HT-29 (cell line): ENCODE measurements at places on chromosomes 5 and 9.

- DNase-seq: no peak
These were observed 1390.3 kb upstream of the NUDT12 start for GRCh38 chr5:104952876-104953275.

DNA sequence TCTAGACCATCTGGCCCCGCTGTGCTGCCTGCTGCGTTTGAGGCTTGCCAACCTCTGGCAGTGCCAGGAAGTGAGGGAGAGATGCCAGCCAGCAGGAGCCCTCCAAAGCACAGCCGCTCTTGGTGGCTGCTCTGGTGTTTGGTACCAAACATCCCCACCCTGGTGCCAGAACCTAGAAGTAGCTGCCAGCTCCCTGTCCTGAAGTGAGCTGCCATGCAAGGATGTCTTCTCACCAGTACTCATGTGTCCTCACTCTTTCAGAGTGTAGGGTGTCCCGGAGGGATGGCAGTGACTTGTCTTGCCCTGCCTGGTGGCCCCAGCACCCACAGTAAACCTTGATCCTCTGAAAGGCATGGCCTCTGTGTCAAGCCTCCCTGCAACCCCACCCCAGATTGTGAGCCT, 43.4 kb downstream of the AMBP start:
- DNase-seq: no peak

GRCh38 chr9:114309096-114309495, 13.8 kb upstream of the ORM1 start:
- no peak for DNase-seq

GRCh38 chr5:113692891-113693457, 179.5 kb downstream of the YTHDC2 start:
- no peak for DNase-seq

GRCh38 chr5:6333182-6333905, 45.0 kb downstream of the MED10 start:
- DNase-seq: no peak

DNA sequence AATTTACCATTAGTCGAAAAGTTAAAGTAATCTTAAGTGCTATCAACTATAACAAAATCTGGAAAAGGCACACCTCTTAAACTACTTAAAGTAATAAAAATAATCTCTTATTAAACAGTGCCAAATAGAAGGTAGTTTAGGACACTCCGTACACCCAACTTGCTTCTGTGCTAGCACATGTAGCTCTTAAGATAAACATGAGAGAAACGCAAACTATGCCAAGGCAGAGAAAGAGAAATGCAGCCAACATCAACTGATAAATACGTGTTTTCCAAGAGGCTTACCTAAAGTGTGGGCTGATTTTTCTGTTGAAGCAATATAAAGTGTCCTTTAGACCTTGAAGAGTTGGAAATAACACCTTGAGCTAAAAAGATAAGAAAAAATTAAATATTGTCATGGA, 480.6 kb upstream of the DAB2 start:
- DNase-seq: no peak

- DNase-seq: no peak
These were observed 828.4 kb downstream of the TLR4 start for GRCh38 chr9:118532592-118532991.

DNA sequence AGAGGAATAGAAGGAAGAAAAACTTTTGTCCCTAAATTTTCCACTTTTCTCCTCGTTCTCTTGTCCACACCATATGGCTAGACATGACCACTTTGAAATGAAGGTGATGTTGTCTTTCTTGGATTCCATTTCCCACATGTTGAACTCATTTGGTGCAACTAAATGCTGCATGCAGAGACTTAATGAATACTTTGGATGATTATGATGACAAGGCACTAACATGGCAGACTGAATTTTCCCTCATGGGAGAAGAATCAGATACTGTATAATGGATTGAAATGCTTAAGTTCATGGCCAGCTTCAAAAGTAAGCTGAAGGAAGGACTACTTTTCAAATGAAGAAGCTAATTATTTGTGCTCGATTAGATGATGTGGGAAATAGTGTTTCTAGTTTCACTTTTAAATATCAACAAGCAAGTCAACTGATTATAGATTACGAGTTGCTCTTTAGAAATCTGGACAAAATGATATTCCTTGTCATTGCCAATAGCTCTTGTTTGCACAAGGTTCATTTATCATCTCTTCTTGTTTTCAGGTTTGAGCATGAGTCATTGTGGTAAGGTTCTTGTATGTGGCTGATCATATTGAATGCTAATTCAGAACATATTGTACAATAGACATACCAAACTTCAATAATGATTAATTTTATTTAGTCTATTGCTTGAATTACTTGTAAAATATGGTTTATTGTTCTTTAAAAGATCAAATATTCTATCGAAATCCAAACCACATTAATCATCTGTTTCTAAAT, 501.3 kb upstream of the FTMT start:
- DNase-seq: peak; percentile 53

GRCh38 chr9:99213197-99213596, 8.5 kb downstream of the ALG2 start:
- no peak for DNase-seq

DNA sequence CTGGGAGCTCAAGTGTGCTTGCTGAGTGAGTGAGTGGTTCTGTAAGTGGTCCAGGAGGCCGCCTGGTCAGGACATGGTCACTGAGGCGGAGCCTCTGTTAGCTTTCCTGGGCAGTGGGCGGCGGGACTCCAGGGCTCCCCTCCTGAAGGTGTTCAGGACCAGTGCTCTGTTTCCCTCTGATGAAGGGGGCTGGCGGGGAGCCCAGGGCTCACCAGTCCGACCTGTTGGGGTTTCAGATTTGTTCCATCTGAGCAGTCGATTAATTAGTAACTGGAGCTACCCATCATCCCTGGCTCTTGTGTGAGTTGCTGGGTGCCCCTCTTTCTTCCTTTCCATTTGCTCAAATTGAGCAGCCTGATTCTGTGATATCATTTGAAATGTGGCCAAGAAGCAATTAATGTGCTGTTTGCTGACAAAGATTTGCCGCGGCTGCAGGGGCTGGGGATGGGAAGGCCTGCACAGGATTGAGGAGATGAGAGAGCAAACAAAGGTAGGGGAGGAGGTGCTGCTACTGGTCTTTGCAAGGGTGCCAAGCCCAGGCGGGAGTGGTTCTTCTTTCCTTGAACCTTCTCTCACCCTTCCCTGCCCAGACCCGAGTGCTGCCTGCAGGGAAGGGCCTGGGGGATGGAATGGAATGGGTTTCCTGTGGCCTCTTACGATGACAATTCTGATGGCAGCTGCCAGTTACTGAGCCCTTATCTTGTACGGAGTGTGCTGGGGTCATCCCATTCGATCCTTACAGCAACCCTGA, 92.8 kb upstream of the PITX1 start:
- peak; percentile 43 for DNase-seq

- no peak for DNase-seq
These were observed 27.0 kb upstream of the C7 start for GRCh38 chr5:40882291-40882690.

DNA sequence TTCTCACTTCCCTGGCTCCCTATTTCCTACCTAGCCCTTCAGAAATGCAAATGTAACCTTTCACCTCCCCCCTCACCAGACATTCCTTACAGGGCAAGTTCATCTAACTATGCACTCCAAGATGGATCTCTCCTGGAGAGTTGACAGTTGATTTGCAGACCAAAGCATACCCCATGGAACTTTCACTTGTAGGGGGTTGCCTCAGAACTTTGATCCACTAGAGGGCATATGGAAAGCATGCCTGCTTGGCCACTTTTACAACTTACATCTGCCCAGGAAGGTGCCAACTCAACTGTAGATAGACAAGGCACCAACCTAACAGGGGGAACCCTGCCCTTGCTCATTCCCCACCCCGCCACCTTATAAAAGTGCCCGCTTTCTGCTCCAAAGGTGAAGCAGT, 187.8 kb downstream of the NXNL2 start:
- peak; percentile 12 for DNase-seq

- no peak for DNase-seq
These were observed 521.1 kb upstream of the DAB2 start for GRCh38 chr5:39945870-39946269.

GRCh38 chr9:136648751-136649150, 14.0 kb upstream of the EGFL7 start:
- no peak for DNase-seq

- DNase-seq: no peak
These were observed 522.9 kb upstream of the DAB2 start for GRCh38 chr5:39947657-39948056.

DNA sequence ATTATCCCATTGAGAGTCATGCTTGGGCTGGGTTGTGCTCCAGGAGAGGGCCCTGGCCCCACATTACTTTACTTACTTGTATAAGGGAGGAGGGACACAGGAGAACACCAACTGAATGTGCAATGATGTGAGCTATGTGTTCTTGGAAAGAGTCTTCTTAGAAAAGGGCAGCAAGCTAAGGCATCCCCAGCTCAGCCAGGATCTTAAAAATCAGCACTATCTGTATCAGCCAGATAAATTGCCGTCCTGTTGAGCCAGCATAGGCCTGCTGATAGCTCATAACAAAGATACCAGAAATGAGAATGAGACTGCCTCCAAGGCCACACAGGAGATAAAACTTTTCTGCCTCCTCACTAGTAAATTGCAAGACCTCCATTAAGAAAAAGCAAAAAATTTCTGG, 357.5 kb downstream of the CAAP1 start:
- DNase-seq: no peak

GRCh38 chr9:77176106-77176505, 1.2 kb upstream of the VPS13A start:
- no peak for DNase-seq

GRCh38 chr5:87147441-87147840, 120.2 kb upstream of the RASA1 start:
- DNase-seq: no peak

DNA sequence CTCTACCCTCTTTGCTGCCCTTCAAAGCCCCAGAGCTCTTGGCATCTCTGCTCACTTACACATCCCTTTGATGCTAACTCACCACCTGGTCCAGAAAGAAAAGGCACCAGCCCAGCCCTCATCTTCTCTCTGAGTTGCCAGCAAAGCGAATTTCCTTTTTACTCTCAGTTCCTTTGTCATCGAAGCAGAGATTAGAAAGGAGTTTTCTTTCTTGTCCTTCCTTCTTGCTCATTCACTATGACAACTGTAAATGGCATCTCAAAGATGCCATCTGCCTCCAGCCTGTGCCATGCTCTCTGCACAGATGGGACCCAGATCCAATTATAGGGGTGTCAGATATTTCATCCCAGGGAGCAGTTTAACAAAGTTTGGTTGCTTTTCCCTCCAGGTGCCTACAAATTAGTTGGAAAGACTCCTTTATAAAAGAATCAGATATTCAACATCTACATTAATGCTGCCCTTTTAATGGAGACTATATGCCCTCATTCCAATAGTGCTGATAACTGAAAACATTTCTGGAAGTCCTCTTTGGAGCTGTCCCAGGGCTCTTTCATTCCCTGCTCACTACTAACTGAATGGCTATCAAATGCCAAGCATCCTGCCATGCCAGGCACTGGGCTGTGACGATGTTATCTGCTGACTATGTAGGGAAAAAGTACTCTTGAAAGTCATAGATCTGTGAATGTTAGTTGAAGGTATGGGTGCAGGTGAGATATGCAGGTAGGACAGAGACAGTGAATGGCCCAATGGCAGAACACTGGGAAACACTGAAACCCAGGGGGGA, 58.9 kb downstream of the SUSD1 start:
- no peak for DNase-seq

DNA sequence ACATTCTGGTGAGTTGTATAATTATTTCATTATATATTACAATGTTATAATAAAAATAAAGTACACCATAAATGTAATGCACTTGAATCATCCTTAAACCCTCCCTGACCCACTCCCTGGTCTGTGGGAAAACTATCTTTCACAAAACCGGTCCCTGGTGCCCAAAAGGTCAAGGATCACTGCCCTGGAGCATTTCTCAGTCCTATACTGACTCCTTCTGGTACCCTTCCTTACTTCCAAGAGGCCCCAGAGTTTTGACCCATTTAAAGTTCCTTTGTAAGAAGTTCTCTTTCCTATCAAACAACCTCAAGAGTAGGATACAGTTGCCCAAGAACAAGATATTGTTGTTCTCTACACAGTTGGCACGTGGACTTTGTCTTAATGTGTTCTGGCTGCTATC, 88.9 kb upstream of the TRPM3 start:
- DNase-seq: no peak

GRCh38 chr9:116875576-116875975, 188.5 kb downstream of the TRIM32 start:
- no peak for DNase-seq

DNA sequence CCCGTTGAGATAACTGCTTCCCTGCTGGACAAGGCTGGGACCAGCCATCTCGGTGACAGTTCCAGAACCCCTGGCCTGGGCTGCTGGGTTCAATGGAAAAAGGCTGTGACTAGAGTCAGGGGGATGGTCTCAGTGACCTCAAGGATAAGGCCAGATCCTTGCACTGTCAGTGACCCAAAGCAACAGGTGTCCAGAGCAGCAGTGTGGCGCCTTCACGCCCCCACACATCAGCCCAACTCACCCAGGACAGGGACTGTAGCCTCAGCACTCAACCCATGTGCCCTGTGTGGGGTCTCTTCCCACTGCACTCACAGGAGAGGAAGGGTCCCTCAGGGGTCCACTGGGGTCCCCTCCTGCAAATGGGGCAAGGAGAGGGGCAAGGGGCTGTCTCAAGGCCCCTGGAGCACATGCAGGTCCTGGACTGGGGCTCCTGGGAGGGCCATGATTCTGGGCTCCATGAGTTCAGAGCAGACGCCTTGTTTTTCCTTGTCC, 698 bp upstream of the LCN2 start:
- no peak for DNase-seq
